ENCODE measurements at places on chromosomes 7 and 10.

DNA sequence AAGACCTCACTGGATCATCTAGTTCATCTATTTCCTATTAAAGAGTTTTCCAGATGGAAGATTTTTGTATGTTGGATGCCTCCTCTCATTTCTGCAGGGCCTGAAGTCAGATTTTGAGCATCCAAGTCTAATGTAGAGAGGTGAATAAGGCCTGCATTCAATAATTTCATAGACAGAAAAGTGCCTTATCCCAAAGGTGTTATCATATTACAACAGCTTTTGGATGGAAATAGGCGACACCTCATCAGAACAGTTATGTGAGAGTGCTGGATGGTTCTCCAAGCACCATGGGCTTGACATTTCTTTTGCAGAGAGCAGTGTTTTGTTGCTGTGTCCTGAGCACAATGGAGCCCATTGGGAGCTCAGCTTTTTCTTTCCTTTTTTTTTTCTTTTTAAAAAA lies 162.4 kb upstream of the MEOX2 start:
- DNase-seq: no peak

GRCh38 chr7:934469-935163 lies 19.9 kb downstream of the ADAP1 start:
- no peak for DNase-seq

DNA sequence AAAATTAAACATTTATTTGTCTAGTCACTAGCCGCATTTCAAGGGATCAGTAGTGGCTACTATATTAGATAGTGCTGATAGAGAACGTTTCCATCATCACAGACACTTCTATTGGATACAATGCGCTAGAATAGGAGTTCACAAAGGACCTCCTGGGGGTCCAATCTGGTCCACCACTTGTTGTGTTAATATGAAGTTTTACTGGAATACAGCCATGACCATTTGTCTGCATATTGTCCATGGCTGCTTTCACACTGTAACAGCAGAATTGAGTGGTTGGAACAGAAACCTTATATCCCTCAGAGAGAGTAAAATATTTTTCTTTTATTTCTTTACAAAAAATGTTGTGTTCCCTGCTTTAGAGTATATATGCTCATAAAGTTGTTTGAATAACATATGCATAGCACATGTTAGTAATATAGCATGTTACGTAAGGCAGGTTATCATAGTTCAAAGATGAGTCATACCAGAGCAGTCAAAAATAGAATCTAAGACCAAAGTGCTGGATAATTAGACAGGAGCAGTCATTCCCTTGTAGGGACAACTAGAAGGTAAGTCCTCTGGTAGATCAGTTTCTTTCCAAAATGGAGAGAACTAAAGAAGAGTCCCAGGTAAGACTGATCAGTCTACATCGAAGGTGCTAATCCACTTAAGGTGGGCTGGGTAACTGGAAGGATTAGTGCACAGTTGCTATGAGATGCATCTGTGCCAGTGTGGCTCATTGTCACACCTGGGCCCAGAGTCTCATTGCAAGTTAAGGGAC lies 14.9 kb downstream of the BZW2 start:
- no peak for DNase-seq

DNA sequence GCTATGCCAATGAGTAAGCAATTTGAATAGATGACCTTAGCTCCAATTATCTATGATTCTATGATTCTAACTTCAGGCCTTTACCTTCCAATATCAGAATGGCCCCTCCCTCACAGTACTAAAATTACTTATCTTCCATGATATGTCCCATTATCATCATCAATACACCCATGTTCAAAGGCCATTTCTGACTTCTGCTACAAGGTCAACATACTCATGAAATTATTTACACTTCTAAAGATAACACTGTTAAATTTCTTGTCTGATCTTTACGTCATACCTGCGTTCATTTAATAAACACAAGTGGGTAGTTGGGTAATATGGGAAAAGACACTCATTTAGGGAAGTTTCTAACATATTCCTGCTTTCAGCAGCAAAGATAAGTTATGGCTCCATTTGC lies 21.2 kb downstream of the IMMP2L start:
- no peak for DNase-seq

DNA sequence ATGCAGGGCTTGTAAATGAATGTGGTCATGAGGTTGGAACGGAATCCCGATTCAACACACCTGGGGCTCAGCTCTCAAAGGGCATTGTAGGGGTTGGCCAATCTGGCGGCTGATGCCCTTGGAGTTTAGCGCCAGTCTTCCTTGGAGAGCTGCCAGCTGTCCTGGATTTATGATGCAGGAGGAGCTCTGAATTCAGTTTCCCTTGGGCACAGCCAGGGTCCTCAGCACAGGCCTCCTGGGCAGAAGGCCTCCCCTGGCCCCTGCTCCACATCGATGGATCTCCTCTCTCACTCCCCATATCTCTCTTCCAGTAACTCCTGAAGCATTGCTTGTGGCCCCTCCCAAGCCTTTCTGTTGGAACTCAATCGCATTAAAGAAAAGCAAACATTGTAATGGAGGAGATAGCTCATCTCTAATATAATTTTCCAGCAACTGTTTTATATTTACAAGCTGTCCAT lies 985 bp upstream of the CYTH3 start:
- DNase-seq: no peak

DNA sequence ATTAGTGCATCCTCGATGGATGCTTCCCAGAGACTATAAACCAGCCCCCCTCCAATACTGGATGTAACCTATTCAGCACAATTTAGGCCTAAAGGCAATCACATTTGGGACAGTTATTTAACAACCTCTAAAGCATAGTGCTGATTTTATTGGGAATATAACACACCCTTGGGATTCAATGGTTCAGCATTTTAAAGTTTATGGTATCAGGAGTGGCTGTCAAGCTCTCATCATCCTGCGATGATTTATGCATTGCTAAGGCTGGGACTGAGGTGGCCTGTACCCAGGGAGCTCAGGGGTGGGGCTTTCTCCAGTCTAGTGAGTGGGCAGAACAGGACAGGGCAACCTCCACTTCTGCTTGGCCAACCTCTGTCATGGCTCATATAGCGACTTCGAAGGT lies 464.9 kb downstream of the INHBA start:
- DNase-seq: no peak

Data from progenitor cell of endocrine pancreas (in vitro differentiated cells).